ENCODE measurements at places on chromosomes 11 and 22. TPM values are rescaled to one million over a fixed set of nuclear protein-coding genes. Genes with fewer than 3 reads are reported as not detected.

OR4A15 gene
- not detected for total RNA-seq

- no peak for DNase-seq
Observed at GRCh38 chr11:61347916-61348461, 13.7 kb downstream of the CYB561A3 start.

GRCh38 chr22:44055805-44056204, 31.7 kb downstream of the PARVB start:
- DNase-seq: no peak

GGTLC2 gene
- total RNA-seq: not detected

DNA sequence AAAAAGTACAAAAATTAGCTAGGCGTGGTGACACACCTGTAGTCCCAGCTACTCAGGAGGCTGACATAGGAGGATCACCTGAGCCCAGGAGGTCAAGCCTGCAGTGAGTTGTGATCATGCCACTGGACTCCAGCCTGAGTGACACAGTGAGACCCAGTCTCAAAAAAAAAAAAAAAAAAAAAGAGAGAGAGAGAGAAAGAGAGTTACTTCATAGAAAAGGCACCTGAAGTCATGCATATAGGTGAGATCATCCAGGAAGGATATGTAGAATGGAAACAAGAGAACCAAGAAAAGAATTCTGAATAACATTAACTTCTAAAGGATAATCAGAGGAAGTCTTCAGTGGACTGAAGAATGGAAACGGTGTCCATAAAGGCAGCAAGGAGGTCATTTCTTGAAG, 106.8 kb downstream of the STK33 start:
- no peak for DNase-seq

GRCh38 chr22:43923191-43923590, 414 bp upstream of the PNPLA3 start:
- no peak for DNase-seq

DNA sequence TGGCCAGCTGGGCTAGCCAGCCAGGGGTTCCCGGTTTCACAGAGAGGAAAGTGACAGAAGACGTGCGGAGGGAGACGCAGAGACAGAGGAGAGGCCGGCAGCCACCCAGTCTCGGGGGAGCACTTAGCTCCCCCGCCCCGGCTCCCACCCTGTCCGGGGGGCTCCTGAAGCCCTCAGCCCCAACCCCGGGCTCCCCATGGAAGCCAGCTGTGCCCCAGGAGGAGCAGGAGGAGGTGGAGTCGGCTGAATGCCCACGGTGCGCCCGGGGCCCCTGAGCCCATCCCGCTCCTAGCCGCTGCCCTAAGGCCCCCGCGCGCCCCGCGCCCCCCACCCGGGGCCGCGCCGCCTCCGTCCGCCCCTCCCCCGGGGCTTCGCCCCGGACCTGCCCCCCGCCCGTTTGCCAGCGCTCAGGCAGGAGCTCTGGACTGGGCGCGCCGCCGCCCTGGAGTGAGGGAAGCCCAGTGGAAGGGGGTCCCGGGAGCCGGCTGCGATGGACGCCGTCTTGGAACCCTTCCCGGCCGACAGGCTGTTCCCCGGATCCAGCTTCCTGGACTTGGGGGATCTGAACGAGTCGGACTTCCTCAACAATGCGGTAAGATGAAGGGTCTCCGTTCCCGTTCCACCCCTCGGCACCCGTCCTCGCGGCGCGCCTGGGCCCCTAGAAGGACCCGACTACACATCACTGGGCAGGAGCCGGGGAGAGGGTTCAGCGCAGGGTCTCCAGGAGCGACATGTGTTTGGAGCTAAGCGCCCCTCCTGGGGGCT, at the start of gene CREB3L1:
Gene CREB3L1, plus strand, starts transcription at position 41 of the 765 bp plus-strand sequence. Its CDS starts 450 bp downstream, at position 491.
- no peak for DNase-seq

SPTBN2 gene
- total RNA-seq: 145 TPM

- no peak for DNase-seq
Observed at GRCh38 chr11:3074912-3075589, 17.8 kb upstream of the CARS1 start.

DNA sequence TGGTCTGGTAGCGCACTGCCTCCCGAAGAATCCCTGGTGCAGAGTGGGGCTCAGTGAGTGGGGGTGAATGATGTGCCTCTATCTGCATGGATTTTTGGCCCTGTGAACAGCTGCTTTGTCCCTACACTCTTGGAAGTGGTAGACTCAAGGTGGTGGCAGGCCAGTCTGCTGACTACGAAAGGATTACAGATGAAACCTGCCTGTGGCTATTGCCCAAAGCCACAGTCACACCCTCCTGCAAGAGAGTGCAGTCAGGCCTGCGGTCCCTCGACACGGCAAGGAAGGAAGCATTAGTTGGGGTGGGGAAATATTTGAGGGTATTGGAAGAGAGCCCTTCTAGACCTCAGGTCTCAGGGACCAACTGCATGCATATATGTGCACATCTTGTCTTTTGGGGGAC, 63.7 kb downstream of the DSCAML1 start:
- no peak for DNase-seq

DNA sequence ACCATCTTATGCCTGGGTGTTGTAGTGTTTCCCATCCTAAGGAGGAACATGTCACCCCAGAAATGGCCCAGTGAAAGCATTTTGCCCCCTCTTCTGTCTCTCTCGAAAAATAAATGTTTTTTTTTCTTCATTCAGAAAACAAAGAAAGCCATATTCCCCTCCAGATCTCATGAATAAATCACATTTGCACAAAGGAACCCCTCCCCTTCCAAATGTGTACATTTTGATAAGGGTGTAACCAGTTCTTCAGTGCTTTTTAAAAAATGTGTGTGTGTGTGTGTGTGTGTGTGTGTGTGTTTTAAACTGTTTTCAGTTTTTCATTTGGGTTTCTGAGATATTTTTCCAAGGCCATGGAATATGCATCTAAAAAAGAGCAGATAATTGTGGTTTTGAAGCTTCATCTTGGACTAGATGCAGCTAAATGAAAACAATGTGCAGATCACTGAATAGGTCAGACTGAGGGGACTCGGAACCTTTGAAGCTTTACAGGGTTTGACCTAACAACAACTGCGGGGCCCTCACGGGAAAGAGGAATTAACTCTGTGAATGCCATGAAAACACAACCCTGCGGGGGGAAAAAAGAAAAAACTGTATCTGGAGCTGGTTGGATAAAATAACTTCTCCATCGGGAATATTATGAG, 76.4 kb downstream of the YAP1 start:
- DNase-seq: no peak

HOATZ gene
- total RNA-seq: not detected

GRCh38 chr11:76658231-76658630, 12.3 kb downstream of the LRRC32 start:
- DNase-seq: no peak

DNA sequence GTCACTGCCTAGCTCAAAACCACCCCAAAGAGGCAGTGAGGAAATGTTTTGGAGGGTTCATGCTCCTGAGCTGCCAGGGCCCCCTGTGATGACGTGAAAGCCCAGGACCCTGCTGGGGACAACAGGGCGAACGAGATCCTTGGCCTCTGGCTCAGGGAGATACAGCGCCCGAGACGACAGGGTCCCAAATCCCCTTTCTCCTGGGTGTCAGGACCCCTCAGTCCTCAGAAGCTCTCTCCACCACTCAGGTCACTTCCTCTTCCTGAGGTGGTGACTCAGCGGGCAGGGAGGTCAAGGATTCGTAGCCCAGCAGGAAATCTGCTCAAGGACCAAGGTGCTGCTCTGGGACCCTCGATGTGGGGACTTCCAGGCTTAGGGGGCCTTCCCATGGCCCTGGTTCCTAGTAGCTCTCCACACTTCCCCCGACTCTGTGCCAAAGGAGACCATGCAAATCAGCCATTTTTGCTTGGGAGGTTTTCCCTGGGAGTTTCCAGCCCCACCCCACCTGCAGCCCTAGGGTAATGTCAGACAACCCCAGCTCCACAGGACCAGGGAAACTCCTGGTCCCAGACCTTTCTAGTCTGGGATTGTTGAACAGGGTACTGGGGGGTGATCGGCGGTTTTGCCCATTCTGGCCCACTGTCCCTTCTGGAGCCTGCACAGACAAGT, 12.8 kb downstream of the BCL9L start:
- no peak for DNase-seq

DNA sequence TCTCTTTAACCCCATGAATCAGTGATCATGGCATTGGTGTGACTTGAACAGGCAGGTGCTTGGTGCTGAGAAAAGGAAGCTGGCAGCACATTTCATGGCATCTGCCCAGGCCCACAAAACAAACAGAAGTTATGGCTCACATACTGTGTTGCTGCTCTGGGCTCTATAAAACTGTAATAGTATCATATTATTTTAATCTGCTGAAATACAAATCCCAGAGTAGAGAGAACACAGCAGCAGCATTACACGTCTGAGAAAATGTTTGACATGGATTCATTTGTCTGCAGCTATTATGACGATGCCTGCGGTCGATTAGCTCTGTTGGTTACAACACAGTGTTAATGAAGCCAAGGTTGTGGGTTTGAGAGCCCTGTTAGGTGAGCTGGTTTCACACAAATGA, 80.8 kb downstream of the ALX4 start:
- DNase-seq: no peak

DNA sequence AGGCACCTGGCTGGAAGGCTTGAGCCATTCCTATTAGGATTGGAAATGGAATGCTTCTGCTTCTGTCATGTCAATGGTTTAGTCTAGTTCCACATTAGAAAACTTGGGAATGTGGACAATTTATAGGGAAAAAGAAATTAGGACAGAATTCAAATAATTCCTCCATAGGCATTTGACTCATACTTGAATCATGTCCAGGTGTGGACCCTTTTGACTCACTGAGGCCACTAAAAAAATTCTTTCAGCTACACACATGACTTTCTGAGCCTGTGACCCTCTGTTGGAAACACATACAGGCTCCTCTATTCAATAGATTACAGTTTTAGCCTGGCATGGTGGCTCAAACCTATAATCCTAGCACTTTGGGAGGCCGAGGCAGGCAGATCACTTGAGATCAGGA, 100.5 kb downstream of the RASSF10 start:
- no peak for DNase-seq

GRCh38 chr11:63944987-63945386, 6.2 kb downstream of the NAA40 start:
- DNase-seq: no peak

DNA sequence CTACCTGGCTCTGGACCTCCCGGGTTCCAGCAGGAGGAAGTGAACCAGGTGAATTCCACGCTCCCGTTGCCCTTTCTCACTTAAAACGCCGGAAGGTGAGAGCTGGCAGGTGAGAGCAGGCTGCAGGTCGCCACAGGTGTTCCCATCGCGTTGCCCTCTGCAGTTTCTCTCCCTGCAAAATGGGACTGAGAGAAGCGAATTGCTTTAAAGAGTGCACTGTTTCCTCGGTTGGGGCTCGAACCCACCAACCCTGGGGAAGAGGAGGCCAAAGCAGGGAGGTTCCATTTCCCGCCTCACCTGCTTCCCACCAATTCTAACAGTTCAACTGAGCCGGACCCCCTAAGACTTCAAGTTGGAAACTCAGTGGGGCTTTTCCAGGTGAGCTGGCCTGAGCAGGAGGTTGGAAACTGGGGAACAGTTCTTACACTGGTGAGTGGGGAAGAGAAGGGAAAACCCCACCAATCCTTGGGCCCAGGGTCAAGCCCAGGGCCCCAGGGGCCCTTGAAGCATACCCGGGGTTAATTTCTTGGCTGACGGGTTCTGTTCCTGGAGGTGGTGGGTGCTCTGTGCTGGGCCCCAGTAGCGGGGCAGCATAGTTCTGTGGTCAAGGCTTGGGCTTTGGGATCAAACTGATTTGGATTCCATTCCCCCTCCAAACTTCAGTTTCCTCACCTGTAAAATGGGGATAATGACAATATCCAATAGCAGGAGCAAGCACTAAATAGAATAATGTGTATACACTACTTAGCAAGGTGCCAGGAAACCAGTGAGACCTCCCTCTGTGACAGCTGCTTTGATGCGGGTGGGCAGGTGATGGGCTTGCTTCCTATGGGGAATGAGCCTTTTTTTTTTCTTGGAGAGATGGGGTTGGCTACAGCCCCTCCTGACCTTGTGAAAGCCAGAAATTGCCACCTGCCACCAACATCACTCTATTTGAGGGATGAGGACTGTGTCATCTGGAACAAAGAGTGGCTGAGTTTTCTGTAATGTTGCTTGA, 788 bp downstream of the CD82 start:
- DNase-seq: no peak
